ENCODE measurements at places on chromosomes 11 and 22. TPM values are rescaled to one million over a fixed set of nuclear protein-coding genes. Genes with fewer than 3 reads are reported as not detected.

- DNase-seq, result no peak
These were observed 1.9 kb upstream of the IFITM10 start for GRCh38 chr11:1751999-1752906.

GRCh38 chr11:65206441-65206841, 24.7 kb downstream of the CAPN1 start:
- DNase-seq, result no peak

APLNR gene
- total RNA-seq, result not detected

DNA sequence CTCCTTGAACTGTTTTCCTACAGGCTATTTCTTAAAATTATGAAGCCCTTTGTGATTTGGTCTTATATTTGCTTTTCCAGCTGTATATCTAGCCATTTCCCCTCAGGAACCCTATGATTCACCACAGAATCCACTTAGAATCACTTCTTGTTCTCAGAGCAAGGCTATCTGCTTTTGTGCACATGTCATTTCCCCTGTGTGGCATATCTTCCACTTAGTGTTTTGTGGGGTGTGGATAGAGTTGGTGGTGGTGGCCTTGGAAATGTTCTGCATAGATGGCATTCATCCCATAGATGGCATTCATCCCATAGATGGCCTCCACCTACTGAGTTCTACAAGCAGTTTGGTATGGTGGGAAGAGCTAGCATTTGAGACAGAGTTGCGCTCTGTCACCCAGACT, 44.7 kb downstream of the SWAP70 start:
- DNase-seq, result no peak

GRCh38 chr11:35796562-35796961, 134.0 kb downstream of the TRIM44 start:
- no peak for DNase-seq

XKR3 gene
- total RNA-seq, result not detected

DNA sequence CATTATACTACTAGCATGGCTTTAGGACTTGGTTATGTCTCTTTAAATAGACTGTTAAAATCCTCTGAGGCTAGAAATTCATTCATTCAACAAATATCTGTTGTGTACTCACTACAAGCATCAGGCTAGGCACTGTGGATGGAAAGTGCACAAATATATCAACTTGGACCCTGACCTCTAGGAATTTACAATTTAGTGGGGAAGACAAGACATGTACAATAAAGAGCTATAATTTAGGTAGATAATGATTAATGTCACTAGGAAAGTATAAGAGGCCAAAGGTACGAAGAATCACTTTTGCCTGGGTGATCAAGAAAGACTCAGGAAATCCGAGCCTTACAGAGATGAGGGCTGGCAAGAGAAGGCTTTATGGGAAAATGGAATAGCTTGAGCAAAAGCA, 25.6 kb upstream of the BMAL1 start:
- no peak for DNase-seq

DMC1 gene
- total RNA-seq, result 1.1 TPM

DPP3 gene
- 106 TPM for total RNA-seq

DNA sequence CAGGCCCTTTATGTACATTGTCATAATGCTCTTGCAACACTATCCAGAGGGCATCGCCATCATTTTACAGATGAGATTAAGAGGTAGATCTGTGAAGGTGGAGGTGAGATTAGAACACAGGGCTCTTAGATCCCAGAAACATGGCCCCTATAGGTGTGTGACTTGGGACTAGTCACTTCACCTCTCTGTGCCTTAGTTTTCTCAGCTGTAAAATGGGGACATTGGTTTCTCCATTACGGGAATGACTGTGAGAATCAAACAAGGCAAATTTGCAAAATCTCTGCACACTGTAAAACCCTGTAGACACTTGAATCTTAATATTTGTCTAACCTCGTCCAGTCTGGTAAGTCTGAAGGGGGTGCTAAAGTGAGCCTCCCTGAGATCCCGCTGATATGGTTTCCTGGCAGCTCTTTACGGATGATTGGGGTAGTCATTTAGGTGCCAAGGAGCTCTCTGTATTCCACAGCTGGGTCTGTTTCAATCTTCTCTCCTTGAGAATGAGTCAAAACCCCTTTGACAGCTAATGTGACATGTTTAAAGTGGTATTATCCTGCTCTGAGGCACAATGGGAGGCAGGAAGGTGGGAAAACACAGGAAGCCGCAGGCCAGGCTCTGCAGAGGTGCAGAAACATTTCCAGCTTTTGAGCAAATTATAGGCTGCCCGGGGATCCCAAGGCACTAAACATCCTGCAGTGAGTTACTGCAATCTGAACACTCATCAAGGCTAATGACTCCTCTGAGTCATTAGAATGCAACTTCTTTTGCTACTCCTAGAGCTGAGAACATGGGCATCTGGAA, 140.8 kb downstream of the CCDC81 start:
- no peak for DNase-seq

DNA sequence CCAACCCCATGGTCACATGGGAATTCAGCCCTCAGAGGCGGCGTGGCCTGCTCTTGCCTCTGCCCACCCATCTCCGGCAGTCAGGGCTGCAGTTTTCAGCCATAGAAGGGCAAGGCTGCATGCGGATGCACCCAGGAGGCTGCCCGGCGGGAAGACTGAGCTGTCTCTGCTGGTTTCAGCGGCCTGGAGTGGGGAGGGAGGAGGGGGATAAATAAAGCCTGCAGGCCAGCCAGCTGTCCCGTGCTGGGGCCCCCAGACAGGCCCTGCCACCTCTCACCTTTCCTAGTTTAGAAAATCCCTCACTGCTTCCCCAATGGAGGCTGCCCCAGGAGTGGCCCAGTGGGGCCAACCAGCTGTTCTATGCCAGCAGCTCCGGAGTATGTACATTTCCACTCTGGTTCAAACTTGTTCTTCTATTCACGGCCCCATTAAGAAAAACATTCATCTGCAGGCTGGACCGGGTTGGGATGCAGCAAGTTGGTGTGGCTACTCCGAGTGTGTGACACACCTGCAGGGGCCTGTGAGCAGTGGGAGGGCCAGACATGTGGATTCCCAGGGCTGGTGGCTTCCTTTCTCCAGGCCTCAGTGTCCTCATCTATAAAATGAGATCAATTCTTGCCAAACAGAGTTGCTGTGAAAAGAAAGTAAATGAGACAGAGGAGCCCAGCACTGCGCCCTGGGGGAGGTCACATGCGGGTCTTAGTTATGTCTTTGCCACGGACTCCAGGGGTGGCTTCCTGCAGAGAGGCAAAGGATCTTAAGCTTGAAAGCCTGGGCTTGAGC, 5.0 kb downstream of the MICALL1 start:
- DNase-seq, result no peak

C11orf87 gene
- total RNA-seq, result not detected

DNA sequence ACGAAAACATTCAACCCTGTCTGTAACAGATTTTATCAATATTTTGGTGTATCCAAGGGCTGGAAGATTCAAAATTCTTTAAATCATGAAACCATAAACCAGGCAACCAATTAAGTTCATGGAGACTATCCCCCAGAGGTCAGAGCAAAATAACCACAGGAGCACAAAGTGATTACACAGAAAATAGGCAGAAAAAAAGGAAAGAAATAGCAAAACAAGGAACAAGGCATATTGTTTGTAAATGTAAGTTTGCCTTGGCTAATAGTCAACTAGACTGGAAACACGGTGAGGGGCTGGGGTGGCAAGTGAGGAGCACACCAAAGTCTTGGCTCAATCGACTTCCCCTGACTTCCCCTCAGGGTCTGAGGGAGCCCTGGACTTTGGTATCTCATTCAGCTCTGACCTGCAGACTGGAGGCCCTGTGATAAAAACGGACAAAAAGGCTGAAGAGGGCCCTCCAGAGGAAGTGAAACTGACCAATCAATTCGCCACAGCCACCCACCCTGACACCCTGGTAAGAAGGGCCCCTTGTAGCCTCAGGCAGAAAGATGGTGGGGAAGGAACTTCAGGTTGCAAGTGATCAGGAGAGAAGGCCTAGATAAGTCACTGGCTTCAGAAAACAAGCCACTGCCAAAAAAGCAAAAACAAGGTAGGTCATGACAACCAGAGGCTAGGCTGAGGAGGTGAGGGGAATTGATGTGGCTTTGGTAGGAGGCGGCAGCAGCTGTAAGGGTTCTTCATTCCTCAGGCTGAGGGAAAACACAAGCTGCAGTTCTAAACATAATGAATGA, 1.8 kb downstream of the SIK3 start:
- DNase-seq, result peak; percentile 90

DNA sequence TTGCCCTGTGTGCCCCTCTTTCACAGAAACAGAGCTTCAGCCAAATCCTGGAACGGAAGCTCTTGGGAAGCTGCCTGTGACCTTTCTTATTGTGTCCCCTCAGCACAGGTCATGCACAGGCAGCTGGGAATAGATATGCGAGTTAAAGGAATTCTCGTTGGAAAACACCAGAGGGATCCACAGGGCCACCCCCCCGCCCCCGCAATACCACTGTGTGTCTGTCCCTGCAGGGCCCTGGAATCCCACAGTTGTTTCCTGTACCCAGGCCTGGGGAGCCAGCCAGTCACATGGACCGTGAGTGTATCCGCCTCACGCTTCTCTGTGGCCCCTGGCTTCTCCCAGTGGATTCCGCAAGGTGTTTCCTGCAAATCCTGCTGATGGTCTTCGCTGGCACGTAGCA, 29.0 kb downstream of the TIMP3 start:
- DNase-seq, result no peak

AHNAK gene
- total RNA-seq, result 312 TPM

GRCh38 chr11:96197103-96197502, 145.9 kb downstream of the MAML2 start:
- no peak for DNase-seq

DNA sequence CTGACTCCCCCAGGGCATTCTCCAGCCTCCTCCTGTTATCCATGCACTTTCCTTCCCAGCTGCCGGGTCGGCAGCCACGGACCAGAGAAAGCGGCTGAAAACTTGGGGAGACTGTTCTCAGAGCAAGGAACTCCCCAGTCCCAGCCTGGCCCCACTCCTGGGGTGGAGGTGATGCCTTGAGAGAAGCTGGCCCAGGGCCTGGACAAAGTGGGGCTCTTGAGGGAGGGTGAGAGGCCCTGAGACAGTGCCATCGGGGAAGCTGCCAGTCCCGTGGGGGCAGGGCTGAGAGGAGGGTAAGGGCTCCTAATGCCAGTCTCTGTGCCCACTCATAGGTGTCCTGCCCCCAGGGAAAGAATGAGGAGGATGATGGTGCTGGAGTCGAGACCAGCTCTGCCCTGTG, 53.8 kb downstream of the FLRT1 start:
- no peak for DNase-seq

HPX gene
- 10.9 TPM for total RNA-seq

GRCh38 chr11:56700914-56701485, 2.1 kb downstream of the OR9G1 start:
- no peak for DNase-seq

- no peak for DNase-seq
These were observed 70.4 kb downstream of the FBXO7 start for GRCh38 chr22:32544953-32545558.

- DNase-seq, result peak; percentile 86
These were observed 13.1 kb upstream of the TCF20 start for GRCh38 chr22:42283278-42284201.

C11orf86 gene
- total RNA-seq, result not detected

GRCh38 chr11:75145972-75146519, 4.9 kb upstream of the SLCO2B1 start:
- peak; percentile 72 for DNase-seq

- DNase-seq, result no peak
These were observed 203.1 kb upstream of the BLID start for GRCh38 chr11:122319085-122319484.

KCNQ1OT1 gene
- 8.2 TPM for total RNA-seq

- no peak for DNase-seq
These were observed 13.4 kb downstream of the OR51B4 start for GRCh38 chr11:5288108-5288905.

CCDC86 gene
- 63.8 TPM for total RNA-seq

DNA sequence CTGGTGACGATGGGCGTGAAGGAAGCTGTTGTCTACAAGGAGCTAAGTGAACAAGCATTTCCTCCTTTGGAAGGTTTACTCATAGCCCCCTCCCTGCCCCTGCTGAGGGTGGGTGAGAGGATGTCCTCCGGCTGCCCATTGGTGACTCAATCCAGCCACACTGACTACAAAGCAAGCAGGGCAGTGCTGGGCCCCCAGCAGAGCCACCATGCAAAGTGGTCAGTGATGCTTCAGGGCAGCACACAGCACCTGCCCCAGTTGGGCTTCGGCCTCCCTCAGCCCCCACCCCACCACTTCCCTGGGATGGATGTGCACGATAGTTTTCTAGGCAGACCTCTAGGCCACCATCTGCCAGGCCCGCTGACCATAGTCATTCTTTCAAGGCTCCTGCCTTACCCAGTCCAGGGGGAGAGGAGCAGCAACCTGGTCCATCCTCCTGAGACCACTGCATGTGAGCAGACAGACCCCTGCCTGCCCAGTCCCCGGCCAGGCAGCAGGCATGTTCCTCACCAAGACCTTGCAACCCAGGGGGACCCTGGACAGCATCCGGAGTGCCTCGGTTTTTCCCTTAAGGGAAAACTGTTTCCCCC, 125.1 kb downstream of the BCR start:
- no peak for DNase-seq

DNA sequence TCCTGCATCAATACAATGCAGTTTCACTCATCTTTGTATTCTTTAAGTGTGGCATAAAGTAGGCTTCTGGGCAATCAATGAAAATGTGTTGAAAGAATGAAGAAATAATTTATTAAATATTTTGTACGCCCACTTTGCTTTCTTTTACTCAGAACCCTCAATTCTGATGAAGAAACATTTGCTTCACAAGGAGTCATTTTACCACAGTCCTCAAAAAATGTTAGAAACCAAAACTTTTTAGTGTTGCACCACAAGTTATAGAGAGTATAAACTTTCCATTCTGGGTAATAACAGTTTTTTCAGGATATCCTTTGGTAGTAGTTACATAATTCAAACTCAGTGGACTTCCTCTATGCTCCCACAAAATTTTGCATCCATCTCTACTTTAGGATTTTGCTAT, 360.5 kb downstream of the DLG2 start:
- DNase-seq, result no peak

DNA sequence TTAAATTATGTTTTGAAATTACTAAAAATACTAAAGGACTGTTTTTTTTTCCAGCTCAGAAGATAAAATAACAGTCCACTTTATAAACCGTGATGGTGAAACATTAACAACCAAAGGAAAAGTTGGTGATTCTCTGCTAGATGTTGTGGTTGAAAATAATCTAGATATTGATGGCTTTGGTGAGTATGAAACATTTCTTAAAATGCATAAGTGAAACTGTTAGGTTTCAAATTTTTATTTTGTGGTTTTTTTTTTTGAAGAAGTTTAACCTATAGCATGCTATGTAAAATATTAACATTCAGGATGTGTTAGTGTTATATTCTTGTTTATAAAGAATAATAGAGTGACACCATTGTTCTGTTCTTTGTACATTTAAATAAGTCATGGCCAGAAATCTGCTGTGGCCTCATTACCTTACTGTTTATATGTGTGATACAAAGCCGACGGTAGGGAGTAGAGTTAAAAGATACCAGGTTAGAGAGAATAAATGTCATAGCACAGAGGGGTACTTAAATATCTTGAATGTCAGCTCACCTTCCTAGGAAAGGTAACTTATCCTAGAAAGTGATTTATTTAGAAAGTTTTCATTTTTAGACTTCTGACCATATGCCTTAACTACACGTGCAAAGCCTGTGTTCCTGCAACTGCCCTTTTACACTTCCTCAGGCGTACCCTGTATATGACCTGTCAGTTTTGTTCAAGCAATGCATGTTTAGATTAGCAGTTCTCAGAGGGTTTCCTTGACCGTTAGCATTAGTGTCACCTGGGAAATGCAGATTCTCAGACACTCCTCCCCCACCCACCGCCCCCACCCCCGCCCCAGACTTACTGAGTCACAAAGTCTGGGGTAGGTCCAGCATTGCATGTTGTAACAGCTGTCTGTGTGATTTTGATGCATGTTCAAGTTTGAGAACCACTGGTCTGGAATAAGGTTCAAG, 6.3 kb downstream of the FDX1 start:
- DNase-seq, result no peak

GRCh38 chr22:26812731-26813130, 155.3 kb downstream of the MIAT start:
- no peak for DNase-seq

NELL1 gene
- total RNA-seq, result not detected
